RCC 7860 (cell line): ENCODE measurements at places on chromosomes 1 and 21.

DNA sequence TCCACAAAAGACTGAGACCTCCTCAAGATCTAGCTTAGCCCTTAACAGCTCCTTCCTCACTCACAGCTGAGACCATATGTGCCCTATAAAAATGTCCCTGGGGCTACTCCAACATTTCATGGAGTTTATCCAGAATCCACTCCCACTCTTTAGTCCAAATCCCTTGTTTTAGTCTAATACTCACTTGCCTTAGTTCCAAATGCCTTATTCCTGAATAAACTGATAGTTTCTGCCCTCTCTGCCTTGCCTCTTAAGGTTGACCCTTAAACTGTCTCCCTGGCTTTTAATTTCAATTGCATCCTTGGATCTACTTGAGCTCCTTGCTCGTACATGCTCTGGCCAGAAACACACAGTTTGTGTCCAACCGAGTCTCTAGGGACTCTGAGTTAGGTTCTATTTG lies 47.3 kb upstream of the LYPLAL1 start:
- DNase-seq = no peak

DNA sequence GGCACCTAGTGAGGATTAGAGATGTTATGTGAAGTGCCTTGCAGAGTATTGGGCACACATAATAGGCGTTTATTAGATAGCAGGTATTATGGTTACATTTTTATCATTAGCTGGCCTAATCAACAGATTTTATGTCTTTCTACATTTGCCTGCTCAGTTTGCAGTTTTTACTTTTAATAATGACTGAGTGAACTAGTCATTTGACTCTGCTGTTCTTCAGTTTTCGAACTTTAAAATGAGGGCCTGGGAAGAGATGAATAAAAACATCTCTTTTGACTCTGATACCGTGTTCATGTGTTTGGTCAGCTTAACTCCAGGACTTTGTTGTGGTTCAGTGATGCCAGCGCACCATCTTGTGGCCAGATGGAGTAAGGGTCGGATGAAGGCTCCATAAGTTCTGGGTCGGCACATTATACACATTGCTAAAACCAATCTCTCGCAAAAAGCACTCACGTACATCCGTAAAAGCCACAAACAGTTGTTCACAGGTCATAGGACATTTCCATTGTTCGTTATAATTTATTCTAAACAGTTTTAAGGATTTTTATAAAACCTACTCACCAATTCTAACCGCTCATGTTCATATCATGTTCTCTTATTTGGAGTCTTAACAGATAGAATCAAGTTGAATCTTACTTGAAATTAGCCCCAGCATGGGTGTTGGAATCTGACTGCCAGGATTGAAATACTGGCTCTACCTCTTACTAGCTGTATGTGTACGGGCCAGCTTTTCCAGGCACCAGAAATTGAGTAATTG lies 78.4 kb upstream of the GPR88 start:
- DNase-seq = peak; percentile 58

DNA sequence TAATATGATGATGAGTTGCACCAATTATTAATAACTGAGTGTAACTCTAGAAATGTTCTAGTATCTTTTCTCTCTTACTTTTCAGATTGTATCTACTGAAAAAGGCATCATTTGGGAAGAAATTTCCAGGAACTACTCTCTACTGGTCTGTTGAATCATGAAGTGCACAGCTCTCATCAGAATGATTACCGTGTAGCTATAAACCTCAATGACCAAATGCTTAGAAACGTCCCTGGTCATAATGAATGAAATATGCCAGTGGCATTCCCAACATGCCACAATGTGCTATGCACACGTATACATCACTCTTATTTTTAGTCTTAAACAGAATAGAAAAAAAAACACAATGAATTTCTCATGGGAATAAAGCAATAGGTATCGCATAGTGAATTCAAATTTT lies 534.3 kb upstream of the OLFM3 start:
- DNase-seq = peak; percentile 88

- no peak for DNase-seq
Measured at GRCh38 chr21:25387665-25388064, 219.6 kb downstream of the MRPL39 start.

GRCh38 chr1:11838349-11839272 lies 9.0 kb downstream of the NPPA start:
- peak; percentile 33 for DNase-seq

DNA sequence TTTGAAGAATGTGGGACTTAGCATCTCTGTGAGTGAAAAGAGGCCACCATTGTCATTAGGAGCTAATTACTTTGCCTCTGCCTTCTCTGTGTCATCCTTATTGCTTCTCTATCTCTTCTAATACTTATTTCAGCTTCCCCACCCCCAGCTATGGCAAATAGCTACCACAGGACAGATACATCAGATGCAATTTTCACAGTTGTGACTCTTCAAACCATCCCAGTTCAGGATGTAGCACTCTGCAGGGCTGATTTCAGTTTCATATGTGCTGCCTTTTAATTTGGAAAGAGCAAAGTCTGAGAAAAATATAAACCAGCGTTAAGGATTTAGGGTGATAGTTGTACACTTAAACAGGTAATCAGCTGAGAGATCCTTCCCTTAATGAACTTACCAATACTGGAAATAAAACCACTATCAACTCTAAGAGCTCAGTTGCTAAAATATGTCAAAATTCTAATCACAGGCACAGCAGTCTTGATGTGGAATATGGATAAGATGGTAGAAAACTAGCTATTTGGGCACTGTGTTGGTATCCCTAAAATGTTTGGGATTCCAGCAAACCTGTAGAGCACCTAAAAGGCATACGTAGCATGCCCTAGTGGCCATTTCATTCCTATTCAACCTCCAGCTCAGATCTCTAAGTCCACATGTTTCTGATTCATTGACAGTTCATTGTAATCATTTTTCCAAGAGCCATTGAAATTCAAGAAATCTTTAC lies 148.4 kb downstream of the SYT2 start:
- no peak for DNase-seq

DNA sequence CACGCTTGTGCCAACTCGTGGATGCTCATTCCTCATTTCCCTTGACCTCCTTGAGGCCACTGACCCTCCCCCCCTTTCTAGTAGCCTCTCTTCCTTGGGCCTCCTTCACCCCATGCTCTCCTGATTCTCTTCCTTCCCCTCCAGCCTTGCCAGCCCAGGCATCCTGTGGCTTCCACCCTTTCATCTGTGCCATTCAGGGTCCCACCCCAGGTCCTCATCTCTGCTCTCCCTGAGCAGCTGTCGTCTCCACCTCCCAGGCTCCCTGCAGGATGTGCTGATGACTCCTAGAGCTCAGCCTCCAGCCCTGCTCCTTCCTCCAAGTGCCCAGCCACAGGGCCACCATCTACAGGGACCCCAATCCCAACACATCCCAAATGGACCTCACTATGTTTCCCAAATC lies 197.4 kb downstream of the GRIK3 start:
- DNase-seq = no peak

DNA sequence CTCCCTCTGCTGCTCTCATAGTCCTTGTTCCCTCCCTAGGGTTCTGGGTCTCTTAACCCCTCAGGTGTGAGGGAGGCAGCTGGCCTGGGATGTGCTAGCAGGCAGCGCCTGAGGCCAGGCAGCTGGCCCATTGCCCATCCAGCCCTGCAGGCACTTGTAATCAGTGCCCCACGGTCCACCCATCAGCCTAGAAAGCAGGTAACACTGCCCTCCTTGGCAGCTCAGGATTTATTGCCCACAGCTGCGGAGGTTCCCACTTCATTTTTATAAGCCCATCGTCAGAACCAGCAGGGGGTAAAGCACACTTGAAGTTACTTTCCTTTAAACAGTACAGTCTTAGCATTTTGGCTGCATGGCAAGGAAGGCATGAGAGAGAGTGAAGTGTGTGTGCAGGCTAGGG lies 70.6 kb downstream of the TMEM53 start:
- DNase-seq = no peak

DNA sequence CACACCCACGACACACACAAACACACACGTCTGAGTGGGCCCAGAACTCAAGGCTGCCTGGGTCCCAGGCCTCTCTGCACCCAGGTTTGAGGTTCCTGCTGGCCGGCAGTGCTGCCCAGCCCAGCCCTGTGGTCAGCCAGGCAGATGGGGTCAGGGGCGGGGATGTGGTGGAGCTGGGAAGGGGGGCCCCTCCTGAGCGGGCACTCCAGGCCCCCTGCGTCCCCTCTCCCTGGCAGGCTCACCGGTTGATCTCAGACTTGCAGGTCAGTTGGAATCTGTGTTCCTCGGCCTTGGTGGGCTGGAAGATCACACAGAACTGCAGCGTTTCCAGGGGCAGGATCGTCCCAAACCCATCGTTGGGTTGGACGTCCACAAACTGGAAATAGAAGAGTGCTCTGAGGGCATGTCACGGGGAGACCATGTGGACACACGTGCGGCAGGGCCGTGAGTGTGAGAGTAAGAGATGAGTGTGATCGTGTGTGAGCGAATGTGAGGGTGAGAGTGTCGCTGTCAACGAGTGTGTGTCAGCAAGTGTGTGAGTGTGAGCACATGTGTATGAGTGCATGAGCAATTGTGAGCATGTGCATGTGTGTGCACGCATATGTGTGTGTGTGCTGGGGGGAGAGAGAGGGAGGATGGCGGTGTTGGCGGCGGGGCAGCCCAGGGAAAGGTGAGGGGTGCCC lies 19.7 kb upstream of the TMEM52 start:
- DNase-seq = no peak

GRCh38 chr1:221625026-221625425 lies 116.9 kb downstream of the DUSP10 start:
- no peak for DNase-seq

GRCh38 chr1:24775348-24775747 lies 30.1 kb downstream of the CLIC4 start:
- DNase-seq = no peak

DNA sequence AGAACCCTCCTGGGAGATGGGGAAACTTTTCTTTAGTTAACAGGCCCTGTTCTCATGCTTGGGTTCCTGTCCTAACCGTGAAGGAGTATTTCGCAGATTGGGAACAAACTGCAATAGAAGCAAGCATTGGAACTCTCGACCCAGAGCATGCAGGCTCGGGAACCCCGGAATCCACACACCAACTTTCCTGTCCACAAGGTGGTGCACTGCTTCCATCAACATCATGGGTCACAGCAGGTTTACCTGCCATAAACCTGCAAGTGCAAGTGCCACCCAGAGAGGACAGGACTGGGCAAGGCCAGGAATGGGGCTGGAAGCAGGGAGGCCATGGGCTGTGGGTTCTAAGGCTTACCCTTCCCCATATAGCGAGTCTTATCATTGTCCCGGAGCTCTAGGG lies 6.9 kb downstream of the ENO1 start:
- no peak for DNase-seq

DNA sequence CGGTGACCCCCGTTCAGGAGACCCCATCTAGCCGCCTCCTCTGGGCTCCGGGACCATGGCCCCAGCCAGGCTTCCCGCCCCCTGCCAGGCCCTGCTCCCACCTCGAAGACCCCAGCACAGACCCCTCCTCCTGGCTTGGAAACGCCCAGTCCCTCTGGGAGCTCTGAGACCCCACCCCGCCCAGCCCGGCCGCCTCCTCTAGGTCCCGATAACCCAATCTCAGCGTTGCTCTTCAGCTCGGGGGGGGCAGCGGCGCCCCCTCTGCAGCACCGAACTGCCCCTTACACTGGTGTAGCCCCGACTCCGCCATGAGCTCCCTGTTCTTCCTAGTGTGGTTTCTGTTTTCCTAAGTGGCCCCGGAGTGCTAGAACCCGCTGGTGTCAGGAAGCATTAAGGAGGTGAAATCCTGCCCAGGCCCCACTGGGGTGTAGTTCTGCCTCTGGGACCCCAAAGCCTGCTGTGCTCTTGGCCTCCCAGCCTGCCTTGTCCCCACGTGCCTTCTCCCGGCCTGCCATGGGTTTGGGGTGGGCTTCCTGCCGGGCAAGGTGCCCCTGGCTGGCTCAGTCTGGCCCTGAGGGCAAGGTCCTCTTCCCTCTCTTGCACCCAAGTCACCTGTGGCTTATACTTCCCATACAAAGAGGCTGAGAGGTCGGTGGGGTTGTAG lies 10.7 kb upstream of the MMEL1 start:
- no peak for DNase-seq

- no peak for DNase-seq
Measured at GRCh38 chr1:206511362-206512057, 4.2 kb downstream of the RASSF5 start.

GRCh38 chr1:15344380-15344779 lies 65.3 kb upstream of the EFHD2 start:
- no peak for DNase-seq

GRCh38 chr21:33196941-33197374 lies 32.8 kb upstream of the IFNAR2 start:
- DNase-seq = peak; percentile 56

DNA sequence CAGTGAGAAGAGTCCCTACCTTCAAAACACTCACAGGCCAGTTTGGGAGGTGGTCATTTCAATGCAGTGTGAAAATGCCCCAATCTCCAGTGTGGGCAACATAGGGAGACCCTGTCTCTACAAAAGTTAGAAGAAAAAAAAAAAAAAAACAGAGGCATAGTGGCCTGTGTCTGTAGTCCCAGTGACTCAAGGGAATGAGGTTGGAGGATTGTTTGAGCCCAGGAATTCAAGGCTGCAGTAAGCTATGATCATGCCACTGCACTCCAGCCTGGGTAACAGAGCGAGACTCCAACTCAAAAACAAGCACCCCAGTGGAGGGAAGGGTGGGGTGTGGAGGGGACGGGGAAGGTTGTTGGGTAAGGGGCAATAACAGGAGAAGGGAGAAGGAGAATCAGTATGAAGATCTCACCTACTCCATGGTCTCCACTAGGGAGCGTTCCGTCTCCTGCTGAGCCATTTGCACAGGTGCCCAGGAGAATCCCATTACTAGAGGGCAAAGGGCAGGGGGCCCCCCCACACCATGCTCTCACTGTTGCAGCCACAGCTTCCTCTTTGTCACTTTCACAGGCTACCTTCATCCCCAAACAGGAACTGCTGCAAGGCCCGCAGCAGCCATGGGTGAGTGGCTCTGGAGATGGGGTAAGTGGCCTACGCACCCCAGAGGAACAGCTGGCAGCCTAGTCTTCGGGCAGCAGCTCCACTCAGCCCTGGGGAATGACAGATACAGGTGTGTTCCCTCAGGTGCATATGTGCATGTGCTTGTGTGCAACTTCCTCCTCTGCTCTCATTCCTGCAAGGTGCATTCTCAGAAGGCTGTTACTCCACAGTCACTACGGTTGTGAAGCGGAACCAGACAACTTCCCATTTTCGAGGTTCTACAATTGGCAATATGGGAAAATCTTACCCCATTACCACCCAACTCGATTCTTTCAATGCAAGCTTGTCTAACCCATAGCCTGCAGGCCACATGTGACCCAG lies 87.9 kb upstream of the LYST start:
- no peak for DNase-seq
